ENCODE measurements at places on chromosomes 12 and 14.

DNA sequence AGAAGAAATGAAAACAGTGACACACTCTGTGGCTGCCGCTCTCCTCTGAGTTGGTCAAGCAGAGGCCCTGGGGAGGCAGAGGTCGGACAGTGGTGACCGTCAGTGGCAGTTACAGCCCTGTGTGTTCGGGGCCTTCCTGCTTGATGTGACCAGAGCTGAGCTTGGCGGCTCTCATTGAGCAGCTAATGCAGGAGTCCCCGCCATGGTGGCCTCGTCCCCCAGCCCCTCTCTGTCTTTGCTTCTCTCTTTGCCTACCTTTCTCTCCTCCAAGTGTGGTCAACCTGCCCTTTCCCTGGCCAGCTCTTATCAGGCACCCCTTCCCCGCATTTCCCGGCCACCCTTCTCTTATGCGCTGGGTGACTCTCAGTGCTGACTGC, 362.8 kb downstream of the CACNA1C start:
- no peak for DNase-seq

GRCh38 chr12:91043408-91043807, 14.4 kb downstream of the KERA start:
- DNase-seq = no peak

- DNase-seq = no peak
Observed at GRCh38 chr12:106692896-106693820, 81.3 kb upstream of the RIC8B start.

GRCh38 chr12:119713551-119714031, 45.7 kb downstream of the PRKAB1 start:
- DNase-seq = no peak

GRCh38 chr14:59360923-59361794, 104.0 kb downstream of the GPR135 start:
- DNase-seq = no peak

DNA sequence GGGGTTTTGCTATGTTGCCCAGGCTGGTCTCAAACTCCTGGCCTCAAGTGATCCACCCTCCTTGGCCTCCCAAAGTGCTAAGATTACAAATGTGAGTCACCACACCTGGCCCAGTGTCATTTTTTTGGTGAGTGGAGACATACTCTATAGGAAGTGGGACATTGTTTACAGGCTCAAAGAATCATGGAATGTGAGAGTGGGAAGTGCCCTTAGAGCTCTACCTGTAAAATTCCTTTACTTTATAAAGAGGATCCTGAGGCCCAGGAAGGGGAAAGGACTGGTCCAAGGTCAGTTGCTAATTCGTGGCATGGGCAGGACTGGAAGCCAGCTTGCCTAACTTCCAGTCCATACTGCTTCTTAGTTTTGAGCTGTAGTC, 8.7 kb upstream of the ADCK1 start:
- DNase-seq = no peak

DNA sequence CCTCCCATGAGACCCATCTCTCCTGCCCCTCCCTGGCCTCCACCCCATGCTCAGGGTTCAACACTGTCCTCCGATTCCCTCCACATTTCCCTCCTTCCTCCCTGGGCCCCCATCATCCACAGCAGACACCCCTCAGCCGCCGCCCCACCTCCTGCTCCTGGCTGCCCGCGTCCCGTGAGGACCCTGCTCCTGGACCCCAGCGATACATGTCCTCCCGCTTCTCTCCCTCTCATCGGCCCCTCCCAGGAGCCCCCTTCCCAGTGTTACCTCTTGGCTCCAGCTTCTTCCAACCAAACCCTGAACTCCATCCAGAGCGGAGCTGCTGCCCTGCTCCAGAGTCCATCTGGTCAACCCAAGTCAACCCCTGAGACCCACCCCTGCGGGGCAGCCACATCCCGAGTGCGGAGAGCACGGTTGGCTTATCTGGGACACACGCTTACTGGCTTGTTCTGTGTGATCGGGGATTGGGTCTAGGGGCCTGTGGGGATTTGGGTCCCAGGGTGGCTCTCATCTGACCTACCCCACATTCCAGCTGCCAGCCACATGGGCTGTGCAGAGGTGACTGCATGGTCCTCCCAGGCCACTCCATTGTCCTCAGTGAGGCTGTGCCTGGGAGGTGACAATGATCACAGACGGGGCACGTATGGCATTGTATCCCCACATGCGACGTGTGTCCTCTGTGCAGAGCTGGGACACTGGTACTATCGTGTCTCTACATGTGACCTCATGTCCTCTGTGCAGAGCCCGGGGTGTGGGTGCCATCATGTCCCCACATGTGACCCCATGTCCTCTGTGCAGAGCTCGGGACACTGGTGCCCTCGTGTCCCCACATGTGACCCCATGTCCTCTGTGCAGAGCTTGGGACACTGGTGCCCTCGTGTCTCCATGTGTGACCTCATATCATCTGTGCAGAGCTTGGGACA, 333.6 kb downstream of the ADGRD1 start:
- DNase-seq = no peak

DNA sequence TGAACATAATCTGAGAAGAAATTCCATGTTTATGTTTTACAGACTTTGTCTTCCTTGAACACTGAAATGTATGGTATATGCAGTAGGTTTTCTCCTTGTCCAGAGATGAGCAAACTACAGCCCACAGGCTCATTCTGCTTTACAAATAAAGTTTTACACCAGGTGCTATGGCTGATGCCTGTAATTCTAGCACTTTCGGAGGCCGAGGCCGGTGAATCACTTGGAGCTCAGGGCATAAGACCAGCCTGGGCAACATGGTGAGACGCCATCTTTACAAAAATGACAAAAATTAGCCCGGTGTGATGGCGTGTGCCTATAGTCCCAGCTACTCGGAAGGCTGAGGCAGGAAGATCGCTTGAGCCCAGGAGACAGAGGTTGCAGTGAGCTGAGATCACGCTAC, 64.7 kb downstream of the LRP6 start:
- no peak for DNase-seq

DNA sequence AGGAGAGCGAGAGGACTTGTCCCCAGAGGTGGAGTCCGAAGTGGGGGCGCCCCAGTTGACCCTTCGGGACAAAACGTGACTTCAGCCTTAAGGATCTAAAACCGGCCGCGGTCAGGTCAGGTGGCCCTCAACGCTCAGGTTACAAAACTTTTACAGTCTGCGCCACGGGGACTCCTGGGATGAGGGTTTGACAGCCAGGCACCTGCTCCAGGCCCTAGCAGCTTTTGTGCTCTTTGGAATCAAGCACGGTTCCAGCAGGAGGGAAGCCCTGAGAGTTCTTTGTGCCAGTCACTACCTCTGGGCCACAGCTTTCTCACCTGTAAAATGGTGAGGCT, 337 bp downstream of the ZC2HC1C start:
- DNase-seq = no peak

- no peak for DNase-seq
Observed at GRCh38 chr14:102195446-102195845, 55.7 kb downstream of the WDR20 start.

DNA sequence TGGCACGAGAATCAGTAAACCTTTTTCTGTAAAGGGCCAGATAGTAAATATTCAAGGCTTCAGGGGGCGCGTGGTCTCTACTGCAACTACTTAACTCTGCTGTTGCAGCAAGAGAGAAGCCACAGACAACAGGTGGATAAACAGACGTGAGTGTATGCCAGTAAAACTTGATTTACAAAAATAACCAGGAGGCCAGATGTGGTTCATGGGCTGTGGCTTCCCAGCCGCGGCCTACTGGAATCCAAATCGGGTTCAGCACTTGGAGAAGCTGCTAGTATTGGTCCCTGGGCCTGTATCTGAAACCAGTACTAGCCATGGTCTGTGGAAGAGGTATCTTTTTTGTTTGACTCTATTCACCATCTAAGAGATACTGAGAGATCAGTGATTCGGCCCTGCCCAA, 13.3 kb downstream of the PPP2R5C start:
- DNase-seq = no peak

GRCh38 chr14:55356913-55357312, 54.7 kb downstream of the ATG14 start:
- DNase-seq = no peak

GRCh38 chr12:65603438-65604351, 220.6 kb upstream of the HMGA2 start:
- no peak for DNase-seq

DNA sequence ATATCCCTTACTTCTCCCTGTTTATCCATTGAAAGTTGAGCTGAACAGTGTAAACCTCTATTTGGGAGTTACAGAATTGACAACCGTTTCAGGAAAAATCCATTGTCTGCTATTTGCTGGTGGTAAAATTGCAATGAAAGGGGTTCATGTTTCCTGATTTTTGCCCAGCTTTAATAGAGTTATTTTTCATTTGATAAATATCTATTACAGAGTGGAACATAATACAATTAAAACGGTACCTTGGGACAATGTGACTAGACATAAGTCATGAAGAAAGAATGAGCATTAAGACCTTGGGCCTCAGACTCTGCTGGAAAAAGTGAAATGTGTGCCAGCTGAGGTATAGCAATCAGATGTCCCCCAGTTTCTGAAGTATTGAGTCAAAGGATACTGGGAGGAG, 13.1 kb downstream of the PTPRR start:
- DNase-seq = no peak

DNA sequence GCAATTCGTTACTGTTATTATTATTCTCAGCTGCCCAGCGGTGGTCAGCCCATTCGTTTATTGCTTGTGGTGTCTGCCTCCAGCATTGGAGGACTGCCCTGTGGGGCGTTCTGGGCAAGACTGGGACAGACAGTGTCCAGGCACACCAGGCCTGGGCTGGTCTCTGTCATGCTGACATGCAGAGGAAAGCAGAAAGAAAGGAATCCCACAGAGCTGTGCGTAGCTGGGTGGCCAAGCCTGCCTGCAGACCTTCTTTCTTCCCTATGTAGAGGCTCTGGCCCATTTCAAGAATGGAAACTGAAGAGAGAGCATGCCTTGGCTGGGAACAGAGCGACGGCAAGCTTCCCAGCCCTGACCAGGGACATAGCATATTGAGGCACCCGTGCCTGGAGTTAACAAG, 525.3 kb upstream of the TBX3 start:
- DNase-seq = no peak

GRCh38 chr14:39873791-39874190, 441.6 kb upstream of the FBXO33 start:
- DNase-seq = no peak

GRCh38 chr14:62956413-62956812, 88.8 kb downstream of the KCNH5 start:
- DNase-seq = no peak

DNA sequence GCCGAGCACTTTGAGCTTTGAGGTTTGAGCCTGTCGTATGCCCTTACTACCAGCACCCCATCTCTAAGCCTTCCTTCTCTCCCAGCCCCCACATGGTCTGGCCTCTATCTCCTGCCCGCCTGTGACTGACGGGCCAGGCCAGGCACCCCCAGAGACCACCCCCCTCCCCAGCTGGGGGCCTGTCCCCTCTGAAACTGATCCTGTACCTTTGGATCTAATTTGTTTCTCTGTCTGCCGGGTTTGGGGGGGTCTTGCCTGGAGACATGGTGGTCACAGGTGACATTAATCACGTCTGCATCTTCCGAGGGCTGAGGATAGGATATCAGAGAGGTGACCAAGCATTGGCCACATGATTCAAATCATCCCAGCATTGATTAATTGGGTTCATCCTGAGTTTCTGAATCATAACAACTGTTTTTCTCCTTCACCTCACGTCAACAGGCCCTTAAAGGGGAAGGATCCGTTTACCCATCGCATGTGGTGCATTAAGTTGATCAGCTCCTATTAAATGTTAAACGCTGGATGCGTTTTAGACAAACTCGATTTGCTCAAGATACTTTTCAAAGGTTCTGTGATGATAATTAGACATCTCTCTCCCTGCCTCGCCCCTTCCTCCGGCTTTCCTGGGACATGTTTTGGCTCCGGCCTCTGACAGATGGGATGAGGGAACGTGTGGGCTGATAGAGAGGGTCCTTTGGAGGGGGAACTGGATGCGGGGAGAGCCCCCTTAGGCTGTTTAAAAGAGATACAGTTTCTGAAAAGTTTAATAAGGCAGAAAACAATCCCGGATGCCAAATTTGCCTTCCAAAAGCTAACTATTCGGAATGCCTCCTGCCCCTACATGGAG, 63.3 kb upstream of the TBX3 start:
- DNase-seq = no peak

GRCh38 chr12:3202734-3203446, 125.7 kb downstream of the TSPAN9 start:
- DNase-seq = peak; percentile 27

GRCh38 chr12:7142056-7142644, 12.0 kb downstream of the CLSTN3 start:
- DNase-seq = peak; percentile 6

DNA sequence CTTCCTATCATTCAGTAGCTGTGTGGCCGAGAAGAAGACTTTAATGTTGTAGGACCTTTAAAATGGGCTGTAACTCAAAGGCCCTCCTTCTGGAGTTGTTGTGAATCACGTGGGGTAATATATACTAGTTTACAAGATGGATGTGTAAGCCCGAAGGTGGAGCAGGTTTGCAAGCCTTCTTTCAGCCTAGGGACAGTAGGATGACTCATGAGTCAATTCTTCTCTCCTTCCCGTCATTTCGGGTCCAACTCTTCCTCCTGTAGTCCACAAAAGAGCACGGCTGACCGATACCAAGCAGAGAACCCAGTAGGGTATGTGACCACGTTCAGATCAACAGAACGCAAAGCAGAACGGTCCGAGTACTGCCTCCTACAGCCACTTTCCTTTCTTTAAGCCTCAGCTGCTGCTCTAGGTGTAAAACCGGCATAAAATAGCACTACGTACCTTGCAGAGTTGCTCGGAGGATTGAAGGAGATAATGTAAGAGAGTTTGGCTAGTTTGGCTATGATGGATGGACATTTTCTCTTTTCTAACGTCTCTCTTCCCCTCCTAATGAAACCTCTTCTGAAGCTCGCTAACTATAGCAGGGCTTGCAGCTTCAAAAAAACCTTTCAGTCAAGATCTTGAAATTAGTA, 1.3 kb upstream of the RASSF3 start:
- DNase-seq = peak; percentile 19

GRCh38 chr12:12689647-12690300, 6.2 kb downstream of the GPR19 start:
- no peak for DNase-seq

GRCh38 chr12:95548056-95548538, 3.2 kb downstream of the USP44 start:
- peak; percentile 15 for DNase-seq

- DNase-seq = no peak
Observed at GRCh38 chr14:50647753-50648152, 20.4 kb downstream of the SAV1 start.

- no peak for DNase-seq
Observed at GRCh38 chr14:41146391-41146790, 460.3 kb upstream of the LRFN5 start.

- DNase-seq = no peak
Observed at GRCh38 chr14:34632411-34632978, 2.5 kb upstream of the SNX6 start.

DNA sequence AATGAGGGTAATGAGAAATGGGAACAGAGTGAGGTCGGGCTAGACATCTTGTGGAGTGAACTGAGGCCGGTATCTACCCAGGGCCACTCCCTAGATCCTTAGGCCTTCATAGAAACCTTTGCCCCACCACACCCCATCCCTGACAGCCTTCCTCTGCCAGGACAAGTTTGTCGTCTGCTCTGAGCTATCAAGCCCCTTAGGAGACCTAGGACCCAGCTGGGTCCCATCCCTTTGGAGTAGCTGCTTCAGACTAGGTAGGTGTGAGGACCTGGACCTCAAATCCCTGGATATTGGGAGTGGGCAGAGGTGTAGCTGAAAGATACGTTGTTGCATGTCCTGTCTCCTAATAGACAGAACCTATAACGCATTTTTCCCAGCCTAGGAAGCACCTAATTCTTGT, at the start of gene TMEM253:
Gene TMEM253 (plus strand): TSS at position 136 of the 400 bp plus-strand sequence. CDS start 278 bp downstream, outside the sequence.
- no peak for DNase-seq
